ENCODE measurements at places on chromosomes 2 and 18. TPM values are rescaled to one million over a fixed set of nuclear protein-coding genes. Genes with fewer than 3 reads are reported as not detected.
A peak's percentile ranks its signal among the peaks of the same experiment; 100 is the strongest.

- DNase-seq: no peak
These were observed 33.9 kb downstream of the PTPN18 start for GRCh38 chr2:130389783-130390182.

The MAP3K19 gene
- total RNA-seq: not detected

- DNase-seq: no peak
These were observed 84.2 kb downstream of the NCKAP5 start for GRCh38 chr2:133484106-133484505.

- no peak for DNase-seq
These were observed 26.7 kb downstream of the TANC1 start for GRCh38 chr2:158994920-158995676.

GRCh38 chr2:10190737-10191532 is 68.4 kb downstream of the RRM2 start:
- DNase-seq: no peak

GRCh38 chr2:205815673-205816072 is 133.4 kb downstream of the NRP2 start:
- no peak for DNase-seq

DNA sequence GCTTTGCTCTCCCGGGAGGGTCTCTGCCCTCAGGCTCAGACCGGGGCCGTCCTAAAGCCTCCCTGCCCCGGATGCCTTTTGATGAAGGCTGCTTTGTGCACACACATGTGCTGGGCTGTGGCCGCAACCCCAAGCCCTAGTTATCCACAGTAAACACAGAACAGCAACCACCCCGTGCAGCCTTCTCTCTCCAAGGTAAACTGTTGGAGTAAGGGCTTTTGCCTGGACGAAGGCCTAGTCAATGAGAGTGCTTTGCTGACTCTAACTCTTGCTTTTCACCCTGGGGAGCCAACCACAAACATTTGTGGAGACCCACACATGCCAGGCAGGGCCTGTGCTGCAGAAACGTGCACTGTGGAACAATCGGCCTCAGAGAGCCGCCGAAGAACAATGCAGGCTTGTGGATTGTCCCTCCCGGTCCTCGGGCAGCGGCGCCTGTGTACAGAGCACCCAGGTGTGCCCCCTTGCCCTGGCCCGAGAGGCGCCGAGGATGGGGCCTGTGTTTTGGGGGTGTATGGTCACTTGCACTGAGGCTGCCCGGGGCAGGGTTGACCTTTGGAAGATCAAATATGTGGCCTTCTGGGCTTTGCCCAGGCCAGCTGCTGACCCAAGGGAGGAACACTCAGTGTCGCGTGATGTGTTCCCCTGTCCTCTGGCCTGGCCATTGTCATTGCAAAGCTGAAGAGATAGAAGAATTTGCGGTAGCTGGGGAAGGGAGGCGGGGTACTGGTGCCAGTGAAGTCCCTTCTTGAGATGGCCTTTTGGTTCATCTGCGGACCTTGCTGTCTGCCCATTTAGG is 37.0 kb downstream of the CTIF start:
- DNase-seq: no peak

DNA sequence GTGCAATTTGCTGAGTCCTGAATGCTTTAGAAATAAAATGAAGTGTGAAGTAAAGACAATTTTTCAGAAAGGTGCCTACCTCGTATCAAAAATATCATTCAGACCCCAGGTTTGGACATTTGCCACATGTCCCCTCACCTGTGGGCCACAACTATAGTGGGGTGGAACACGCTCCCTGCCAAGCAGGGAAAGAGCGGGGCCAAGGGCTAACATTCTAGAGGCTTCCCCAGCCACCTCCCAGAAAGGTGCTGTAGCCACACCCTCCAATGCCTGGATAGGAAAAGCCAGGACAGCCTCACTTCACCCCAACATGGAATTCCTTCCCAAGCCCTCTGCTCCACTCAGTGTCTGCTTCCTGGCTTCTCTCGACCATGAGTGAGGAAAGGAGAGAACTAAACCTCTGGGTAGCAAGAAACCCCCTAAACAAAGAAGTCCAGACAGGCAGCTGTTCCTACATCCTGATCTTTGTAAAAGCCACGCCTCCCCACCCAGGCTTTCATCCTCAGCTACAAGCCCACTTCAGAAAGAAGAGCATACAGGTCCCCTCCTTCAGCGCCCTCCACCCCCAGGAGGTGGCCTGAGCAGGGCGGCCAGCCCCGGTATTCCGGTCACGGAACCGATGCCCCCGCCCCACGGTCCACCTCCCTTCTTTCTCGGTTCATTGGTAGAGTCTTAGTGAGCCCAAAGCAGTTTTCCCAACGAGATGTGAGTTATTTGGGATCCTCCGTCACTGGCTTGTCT is 2.1 kb downstream of the COL6A3 start:
- no peak for DNase-seq

DNA sequence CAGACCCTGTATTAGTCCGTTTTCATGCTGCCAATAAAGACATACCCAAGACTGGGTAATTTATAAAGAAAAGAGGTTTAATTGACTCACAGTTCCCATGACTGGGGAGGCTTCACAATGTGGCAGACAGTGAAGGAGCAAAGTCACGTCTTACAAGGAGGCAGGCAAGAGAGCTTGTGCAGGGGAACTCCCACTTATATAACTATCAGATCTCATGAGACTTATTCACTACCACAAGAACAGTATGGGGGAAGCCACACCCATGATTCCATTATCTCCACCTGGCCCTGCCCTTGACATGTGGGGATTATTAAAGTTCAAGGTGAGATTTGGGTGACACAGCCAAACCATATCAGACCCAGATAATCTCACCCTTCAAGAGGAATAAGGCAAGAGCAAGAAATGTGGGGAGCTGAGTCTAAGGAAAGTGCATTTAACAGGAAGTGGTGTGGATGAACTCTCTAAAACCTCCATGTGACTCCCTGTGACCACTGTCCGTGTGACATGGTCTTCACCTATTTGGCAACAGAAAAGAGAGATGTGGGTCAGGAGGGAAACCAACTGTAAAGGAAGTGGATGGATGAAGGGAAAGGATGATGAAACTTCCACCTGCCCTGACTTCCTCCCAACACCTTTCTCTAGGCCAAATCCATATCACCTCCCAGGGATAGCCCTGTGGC is 110.6 kb downstream of the ATL2 start:
- DNase-seq: no peak

The NT5C1B gene
- total RNA-seq: not detected

GRCh38 chr2:142044197-142044596 is 86.6 kb downstream of the LRP1B start:
- DNase-seq: no peak

GRCh38 chr2:203510256-203510940 is 24.7 kb downstream of the RAPH1 start:
- DNase-seq: no peak

The UGT1A1 gene
- total RNA-seq: not detected

GRCh38 chr18:9688036-9688741 is 19.9 kb upstream of the RAB31 start:
- DNase-seq: peak; percentile 56

GRCh38 chr18:62585274-62586150 is 62.7 kb downstream of the ZCCHC2 start:
- DNase-seq: no peak

DNA sequence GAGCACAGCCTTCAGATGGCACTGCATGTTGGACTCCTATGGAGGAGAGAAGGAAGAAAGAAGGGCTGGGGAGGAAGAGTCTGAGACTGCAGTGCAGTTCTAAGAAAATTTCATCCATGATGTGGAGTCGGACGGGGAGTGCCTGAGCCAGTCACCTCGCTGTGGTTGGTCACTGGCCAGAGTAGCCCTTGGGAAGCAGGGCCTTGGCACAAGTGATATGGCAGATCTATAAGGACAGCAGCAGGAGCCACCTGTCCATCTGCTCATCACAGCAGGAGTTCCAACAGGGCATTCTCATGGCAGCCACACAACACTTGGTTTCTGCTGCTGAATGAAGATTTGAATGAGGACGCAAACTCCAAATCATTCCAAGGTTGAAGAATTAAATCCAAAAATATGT is 314.8 kb downstream of the CYP26B1 start:
- DNase-seq: no peak

The ITGB1BP1 gene
- total RNA-seq: 98.0 TPM

GRCh38 chr2:14944562-14945346 is 312.2 kb downstream of the LRATD1 start:
- no peak for DNase-seq

DNA sequence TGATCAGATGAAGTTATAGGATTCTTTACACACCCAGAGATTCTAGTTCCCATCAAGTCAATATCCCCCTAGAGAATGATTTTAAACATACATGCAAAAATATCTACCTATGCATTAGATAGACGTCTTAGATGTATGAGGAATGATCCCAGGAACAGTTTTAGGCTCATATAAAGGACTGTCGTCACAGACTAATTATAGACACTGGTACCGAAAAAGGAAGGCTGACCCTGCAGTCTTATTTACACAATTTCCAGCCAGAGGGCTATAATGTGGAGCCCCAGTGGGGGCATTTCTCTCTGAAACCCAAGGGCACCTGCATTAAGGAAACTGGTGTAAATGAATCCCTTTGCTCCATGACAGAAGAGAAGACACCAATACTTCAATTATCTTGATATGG is 170.4 kb downstream of the ZNF521 start:
- DNase-seq: no peak

GRCh38 chr18:9062418-9062751 is 40.1 kb upstream of the NDUFV2 start:
- no peak for DNase-seq

The GREB1L gene
- 0.60 TPM for total RNA-seq

GRCh38 chr18:3867864-3868311 is 417.9 kb downstream of the TGIF1 start:
- no peak for DNase-seq

DNA sequence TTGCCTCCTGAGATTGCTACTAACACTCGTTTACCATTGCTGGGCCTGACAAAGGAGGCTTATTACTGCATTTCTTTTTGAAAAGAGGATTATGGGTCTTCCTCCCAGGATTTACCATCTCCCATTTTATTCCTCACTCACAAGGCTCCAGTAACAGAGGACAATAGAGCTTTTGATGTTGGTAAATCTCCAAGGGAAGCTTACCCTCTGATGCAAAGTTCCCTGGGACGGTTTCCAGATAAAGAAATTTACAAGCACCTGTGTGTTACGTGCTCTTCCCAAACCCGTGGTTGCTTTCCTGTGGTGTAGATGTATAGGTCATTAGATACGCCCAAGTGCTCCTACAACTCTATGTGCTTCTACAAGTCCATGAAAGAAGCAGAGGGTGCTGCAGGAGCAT is 17.1 kb downstream of the VSNL1 start:
- DNase-seq: no peak

DNA sequence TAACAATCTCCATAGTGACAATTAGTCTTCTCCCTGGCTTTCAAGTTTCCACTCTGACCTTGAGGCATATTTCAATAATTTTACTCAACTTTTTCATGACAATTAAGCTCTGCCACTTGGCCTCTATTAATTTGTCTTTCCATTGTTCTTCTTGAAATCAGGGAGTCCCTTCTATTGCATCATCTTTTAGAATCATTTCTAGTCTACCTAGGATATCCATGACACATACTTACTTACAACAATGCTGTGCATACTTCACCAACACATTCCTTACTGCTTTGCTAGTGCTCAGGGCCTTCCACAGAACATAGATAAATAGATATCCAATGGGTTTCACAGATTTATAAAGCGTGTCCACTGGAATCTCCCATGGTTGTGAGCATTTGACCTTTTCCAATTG is 331.5 kb upstream of the LRP1B start:
- no peak for DNase-seq

- no peak for DNase-seq
These were observed 21.7 kb upstream of the PPP3R1 start for GRCh38 chr2:68274022-68274421.

DNA sequence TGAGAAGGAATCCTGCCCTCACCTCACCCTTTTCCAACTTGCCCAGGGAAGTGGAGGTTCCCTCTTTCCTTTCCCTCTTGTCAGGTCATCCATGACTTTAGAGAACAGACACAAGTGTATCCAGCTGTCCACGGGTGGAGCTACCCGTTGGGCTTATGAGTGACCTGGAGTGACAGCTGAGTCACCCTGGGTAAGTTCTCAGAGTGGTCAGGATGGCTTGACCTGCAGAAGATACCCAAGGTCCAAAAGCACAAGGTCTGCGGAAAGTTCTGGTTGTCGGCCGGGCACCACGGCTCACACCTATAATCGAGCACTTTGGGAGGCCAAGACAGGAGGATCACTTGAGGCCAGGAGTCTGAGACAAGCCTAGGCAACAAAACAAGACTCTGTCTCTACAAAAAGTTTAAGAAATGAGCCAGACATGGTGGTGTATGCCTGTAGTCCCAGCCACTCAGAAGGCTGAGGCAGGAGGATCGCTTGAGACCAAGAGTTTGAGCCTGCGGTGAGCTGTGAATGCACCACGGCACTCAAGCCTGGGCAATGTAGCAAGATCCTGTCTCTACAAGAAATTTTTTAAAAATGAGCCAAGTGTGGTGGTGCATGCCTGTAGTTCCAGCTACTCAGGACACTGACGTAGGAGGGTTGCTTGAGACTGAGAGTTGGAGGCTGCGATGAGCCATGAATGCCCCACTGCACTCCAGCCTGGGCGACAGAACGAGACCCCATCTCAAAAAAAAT is 14.0 kb upstream of the CNDP1 start:
- DNase-seq: no peak
